Ureter (tissue), 1 donor: ENCODE measurements at places on chromosomes 2 and 18. TPM values are rescaled to one million over a fixed set of nuclear protein-coding genes. Genes with fewer than 3 reads are reported as not detected.

Gene DSG1
- 0.13 TPM for total RNA-seq

Gene BMP10
- total RNA-seq = not detected

Gene SCN9A
- total RNA-seq = 3.1 TPM

Gene ANKRD36
- total RNA-seq = 41.2 TPM

Gene ARHGAP15
- total RNA-seq = 12.4 TPM

Gene TMEM163
- 10.1 TPM for total RNA-seq

Gene ASB18
- total RNA-seq = not detected

Gene CAPN13
- 67.4 TPM for total RNA-seq

Gene UPP2
- not detected for total RNA-seq

Gene SLC66A3
- 31.2 TPM for total RNA-seq

Gene MSTN
- 0.26 TPM for total RNA-seq

Gene TRIM43
- total RNA-seq = not detected

Gene KIF5C
- total RNA-seq = 14.3 TPM

Gene UGT1A5
- total RNA-seq = 21.3 TPM

Gene SCN2A
- 0.29 TPM for total RNA-seq

Gene IHH
- not detected for total RNA-seq
